Activated T-helper 1 cell treated with anti-CD3 and anti-CD28 coated beads, Interleukin-12 subunit alpha, Interleukin-12 subunit beta, Interleukin-2, Interleukin-4 antibody, amounts not matched to agents 30 ng/mL and 10 ng/mL and 1 ng/mL, durations not matched to agents 14 hours and 24 hours and 36 hours (primary cell): ENCODE measurements at places on chromosomes 11 and 22. TPM values are rescaled to one million over a fixed set of nuclear protein-coding genes. Genes with fewer than 3 reads are reported as not detected.

The RTN4R gene
- total RNA-seq = 1.7 and 1.9 TPM in 2 replicates

The H19 gene
- total RNA-seq = not detected in 2 replicates

The NCF4 gene
- total RNA-seq = 15.6 and 17.3 TPM in 2 replicates

The TSSK2 gene
- not detected in 2 replicates for total RNA-seq

The OR52I2 gene
- total RNA-seq = not detected in 2 replicates

The HEPN1 gene
- total RNA-seq = not detected in 2 replicates

The GSTT2 gene
- not detected in 2 replicates for total RNA-seq
